ENCODE measurements at places on chromosomes 3 and 15. TPM values are rescaled to one million over a fixed set of nuclear protein-coding genes. Genes with fewer than 3 reads are reported as not detected.

Gene CFAP161
- not detected for polyA plus RNA-seq

Gene PRICKLE2
- polyA plus RNA-seq = 29.2 TPM

Gene LDHAL6B
- polyA plus RNA-seq = not detected

Gene RTP1
- polyA plus RNA-seq = not detected

Gene SMCO1
- polyA plus RNA-seq = 1.5 TPM

Gene FEZF2
- not detected for polyA plus RNA-seq

Gene SCN11A
- 0.66 TPM for polyA plus RNA-seq

Gene CCR2
- not detected for polyA plus RNA-seq

Gene PGBD4
- 1.9 TPM for polyA plus RNA-seq

Gene CCDC33
- polyA plus RNA-seq = not detected

Gene RHCG
- 1.0 TPM for polyA plus RNA-seq

Gene PLSCR5
- polyA plus RNA-seq = not detected

Gene CKMT1B
- polyA plus RNA-seq = 92.8 TPM

Gene NUP210
- polyA plus RNA-seq = 0.90 TPM

Gene GCHFR
- polyA plus RNA-seq = 108 TPM

Gene CRYBG3
- polyA plus RNA-seq = 0.19 TPM

Gene P2RY14
- not detected for polyA plus RNA-seq

Gene SEMA3B
- polyA plus RNA-seq = 0.28 TPM

Gene RTP3
- polyA plus RNA-seq = not detected

Gene WDR72
- polyA plus RNA-seq = not detected

Gene ZNF660
- 2.2 TPM for polyA plus RNA-seq

Gene CYP1A2
- not detected for polyA plus RNA-seq

Gene ITPKA
- polyA plus RNA-seq = 44.5 TPM
